ENCODE measurements at places on chromosomes 13 and 19.

GRCh38 chr13:112777637-112778406, 88.0 kb downstream of the ATP11A start:
- DNase-seq = no peak

DNA sequence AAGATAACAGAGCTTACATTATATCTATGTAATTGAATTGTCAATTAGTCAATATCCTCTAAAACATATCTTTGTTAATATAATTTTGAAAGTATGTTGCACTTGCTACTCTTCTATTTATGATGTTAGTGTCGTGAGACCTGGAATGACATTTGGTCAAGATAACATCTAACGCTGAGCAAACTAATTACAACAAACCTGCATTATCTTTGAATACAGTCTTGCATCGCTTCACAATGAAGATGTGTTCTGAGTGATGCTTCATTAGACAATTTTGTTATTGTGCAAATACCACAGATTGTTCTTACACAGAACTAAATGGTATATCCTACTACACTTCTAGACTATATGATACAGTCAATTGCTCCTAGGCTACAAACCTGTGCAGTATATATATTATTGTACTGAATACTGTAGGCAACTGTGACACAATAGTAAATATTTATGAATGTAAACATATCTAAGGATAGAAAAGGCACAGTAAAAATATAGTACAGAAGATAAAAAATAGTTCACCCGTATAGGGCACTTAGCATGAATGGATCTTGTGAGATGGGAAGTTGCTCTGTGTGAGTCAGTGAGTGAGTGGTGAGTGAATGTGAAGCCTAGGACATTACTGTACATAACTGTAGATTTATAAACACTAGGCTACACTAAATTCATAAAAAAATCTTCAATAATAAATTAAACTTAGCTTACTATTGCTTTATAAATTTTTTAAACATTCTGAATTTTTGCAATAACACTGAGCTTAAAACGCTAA, 1773.8 kb downstream of the PCDH9 start:
- DNase-seq = no peak

GRCh38 chr13:91609353-91609752, 210.9 kb downstream of the GPC5 start:
- no peak for DNase-seq

- DNase-seq = no peak
These were observed 15.1 kb downstream of the LHFPL6 start for GRCh38 chr13:39587939-39588338.

GRCh38 chr13:25649001-25649633, 277.3 kb downstream of the ATP8A2 start:
- DNase-seq = no peak

GRCh38 chr19:3343619-3344502, 22.5 kb upstream of the NFIC start:
- peak; percentile 95 for DNase-seq

- peak; percentile 65 for DNase-seq
These were observed 5.2 kb upstream of the REXO1 start for GRCh38 chr19:1853295-1854038.

- no peak for DNase-seq
These were observed 235.1 kb upstream of the MIR17HG start for GRCh38 chr13:91112201-91112923.

- no peak for DNase-seq
These were observed 63.6 kb upstream of the FLT1 start for GRCh38 chr13:28558567-28558966.

DNA sequence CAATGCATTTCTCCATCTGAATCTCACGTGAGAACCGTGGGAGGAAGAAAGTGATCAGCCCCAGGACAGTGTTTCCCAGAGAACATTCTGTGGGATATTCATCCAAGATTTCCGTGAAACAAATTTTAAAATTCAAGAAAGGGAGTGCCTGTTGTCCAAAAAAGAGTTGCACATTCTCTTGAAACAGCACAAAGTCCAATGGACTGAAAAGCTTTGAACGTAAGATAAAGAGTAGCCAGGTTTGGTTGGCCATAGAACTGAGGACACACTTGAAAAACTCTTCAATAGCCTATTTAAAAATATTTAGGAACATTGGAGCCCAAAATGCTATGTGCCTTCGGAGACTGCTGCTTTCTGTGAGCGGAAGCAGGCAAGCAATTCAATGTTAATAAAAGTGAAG, 353.9 kb downstream of the MYO16 start:
- DNase-seq = no peak

GRCh38 chr13:48890391-48890790, 85.3 kb upstream of the FNDC3A start:
- no peak for DNase-seq

DNA sequence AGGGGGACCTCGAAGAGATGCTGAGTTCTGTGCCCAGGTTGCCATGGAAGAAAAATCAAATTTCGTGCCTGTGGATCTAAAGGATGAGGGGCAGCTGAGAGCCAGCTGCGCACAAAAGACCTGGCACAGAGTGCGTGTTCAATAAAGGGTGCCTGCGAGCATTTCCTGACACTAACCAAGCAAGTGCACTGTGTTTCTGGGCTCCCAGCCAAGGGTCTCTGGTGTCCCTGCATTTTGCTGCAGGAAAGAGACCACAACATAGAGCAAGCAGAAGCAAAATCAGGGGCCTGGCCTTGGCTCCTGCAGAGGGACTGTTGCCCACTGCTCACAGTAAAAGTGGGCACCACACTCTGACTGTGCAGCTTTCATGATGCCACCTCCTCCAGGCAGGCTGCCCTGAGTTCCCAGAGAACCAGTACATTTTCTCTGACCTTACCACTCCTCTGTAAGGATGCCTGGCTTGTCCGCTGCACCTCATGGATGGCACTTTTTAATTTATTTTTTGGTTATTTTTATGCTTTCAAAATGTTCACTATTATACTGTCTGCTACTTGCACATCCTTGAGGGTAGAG, 70.8 kb upstream of the GPR12 start:
- no peak for DNase-seq

GRCh38 chr13:98147521-98147920, 4.6 kb downstream of the FARP1 start:
- DNase-seq = no peak

GRCh38 chr13:106551350-106551749, 15.9 kb upstream of the EFNB2 start:
- DNase-seq = no peak

GRCh38 chr19:28429356-28429755, 783.6 kb downstream of the UQCRFS1 start:
- DNase-seq = no peak

DNA sequence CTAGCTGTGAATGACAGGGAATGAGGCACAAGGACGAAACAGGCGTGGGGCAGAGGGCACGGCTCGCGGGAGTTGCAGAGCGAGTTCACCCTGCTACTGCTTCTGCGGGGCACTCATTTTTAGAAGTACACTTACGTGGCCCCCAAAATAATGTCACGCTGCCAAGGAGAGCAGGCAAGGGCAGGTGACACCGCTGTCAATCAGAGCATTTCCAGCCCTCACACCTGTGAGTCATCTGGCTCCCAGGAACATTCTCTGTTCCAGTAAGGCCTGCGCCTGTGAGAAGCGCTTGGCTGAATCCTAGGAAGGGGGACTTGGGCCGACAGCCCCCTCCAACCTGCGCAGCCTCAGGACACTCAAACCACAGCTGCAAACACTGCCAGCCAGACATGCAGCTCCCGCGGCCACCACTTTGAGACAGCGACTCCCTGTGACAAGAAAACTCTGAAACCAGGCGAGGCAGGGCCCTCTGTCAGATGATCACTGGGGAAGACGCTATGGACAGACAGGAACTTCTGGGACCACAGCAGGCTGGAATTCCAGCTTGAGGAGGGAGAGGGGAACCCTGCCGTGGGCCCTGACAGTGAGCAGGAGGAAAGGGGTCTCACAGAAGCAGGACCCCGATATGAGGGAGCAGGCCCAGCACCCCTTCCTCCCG, 12.7 kb downstream of the DOT1L start:
- no peak for DNase-seq

DNA sequence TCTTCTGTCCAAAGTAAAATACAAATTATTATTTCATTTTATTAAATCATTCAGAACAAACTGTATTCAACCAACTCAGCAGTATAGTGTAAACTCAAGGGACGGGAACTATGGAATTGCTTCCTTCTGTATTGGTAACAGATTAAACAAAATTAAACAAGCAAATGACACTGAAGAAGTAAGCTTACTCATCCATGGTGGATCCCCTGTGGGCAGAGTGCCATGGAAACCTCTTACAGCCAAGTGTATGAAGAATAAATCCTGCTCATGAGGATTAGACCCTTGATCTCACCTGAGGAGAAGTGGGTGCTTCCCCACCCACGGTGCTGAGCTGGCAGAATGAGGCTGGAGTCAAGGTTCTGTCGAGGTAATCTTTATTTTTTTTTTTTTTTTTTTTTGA, 18.0 kb upstream of the RFXAP start:
- DNase-seq = peak; percentile 12

- DNase-seq = no peak
These were observed 964 bp downstream of the KHSRP start for GRCh38 chr19:6423499-6424194.

DNA sequence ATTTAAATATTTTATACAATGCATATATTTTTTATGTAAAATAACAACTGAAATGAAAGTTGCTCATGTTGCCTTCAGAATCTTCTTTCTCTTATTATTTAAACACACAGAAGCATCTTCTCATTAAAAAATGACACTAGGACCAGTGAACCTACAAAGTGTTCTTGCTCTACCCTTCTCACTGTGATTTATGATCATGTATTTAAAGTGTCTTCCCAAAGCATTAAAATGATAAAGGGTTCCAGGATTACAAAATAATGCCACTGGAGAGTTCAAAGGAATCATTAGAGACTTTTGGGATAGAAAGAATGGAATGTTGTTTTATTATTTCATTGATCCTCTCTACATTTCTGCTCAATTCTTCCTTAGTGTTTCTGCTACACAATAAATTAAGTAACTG, 643.6 kb upstream of the SLITRK1 start:
- no peak for DNase-seq

GRCh38 chr19:1646659-1647453, 5.6 kb downstream of the TCF3 start:
- DNase-seq = no peak

- no peak for DNase-seq
These were observed 8.4 kb upstream of the KCTD12 start for GRCh38 chr13:76894401-76895110.

GRCh38 chr19:1249298-1249989, 1.1 kb downstream of the MIDN start:
- DNase-seq = no peak

- DNase-seq = no peak
These were observed 64.1 kb downstream of the ZNF429 start for GRCh38 chr19:21569494-21569865.

GRCh38 chr13:74206061-74206561, 71.9 kb upstream of the KLF12 start:
- no peak for DNase-seq

DNA sequence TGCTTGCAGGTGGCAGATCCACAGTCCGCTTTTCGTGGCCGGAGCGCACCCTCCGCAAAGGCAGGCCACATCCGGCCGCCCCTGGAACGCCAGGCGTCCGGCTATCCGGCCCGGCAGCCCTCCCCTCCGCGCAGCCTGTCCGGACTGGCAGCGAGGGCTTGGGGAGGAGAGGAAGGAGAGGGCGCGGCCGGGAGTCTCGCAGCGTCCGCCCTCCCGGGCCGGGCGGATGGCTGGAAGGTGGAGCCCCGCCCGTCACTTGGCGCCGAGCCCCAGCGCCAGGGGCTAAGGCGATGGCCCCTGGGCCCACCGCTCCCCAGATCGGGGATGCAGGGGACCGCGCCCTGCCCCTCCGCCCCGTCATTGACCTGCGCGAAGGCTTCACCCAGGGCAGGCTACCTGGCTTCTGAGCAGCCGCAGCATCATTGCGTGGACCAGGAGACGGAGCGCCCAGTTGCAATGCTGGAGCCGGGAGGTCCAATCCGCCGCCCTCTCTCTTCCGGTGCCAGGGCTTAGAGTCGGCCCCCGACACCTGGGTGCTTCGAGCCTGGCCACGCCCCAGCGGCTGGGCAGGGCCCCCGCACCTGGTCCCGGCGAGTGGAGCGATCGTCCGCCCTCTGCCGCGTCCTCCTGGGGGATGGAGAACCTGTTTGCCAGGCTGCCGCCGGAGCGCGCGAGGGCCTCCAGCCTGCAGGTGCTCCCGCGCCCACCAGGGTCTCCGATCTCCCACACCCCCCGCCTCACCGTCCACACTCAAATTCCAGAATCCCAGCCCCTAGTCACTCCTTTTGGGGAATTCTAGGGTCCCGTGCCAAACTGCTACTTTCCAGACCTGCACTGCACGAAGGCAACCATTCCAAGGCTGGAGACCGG, at the start of gene FUT1:
Gene FUT1 (minus strand): TSS at position 146 of the 870 bp plus-strand sequence. CDS start 1,360 bp downstream, outside the sequence.
- no peak for DNase-seq

DNA sequence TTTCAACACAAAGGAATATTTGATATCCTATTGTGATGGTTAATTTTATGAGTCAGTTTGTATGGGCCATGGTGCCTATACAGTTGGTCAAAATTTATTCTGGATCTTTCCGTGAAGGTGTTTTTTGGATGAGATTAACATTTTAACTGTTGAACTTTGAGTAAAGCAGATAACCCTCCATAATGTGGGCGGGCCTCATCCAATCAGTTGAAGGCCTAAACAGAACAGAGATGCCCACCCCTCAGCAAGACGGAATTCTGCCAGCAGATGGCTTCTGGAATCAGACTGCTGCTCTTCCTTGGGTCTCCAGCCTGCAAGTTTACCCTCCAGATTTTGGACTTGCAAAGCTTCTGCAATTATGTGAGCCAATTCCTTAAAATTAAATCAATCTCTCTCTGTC, 16.0 kb downstream of the CSNK1A1L start:
- no peak for DNase-seq

GRCh38 chr13:52751196-52751595, 11.6 kb upstream of the CNMD start:
- DNase-seq = no peak

DNA sequence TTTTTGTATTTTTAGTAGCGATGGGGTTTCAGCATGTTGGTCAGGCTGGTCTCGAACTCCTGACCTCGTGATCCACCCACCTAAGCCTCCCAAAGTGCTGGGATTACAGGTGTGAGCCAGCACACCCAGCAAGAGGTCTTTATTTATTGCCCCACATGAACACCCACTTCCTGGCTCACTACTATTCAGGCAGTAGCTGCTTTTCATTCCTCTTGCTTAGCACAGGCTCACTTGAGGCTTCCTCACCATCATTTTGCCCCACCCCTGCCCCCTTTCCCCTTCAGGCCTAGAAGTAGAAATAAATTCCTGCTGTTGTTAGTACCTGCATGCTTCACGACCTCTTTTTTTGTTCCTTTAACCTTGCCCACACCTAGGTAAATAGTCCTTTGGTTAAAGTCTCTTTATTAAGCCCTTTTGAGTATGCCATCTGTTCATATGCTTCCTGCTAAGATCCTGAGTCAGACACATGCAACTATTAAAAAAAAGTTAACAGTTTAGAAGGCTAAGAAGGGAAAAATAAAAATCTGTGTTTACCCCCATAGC, 33.5 kb upstream of the ITM2B start:
- no peak for DNase-seq
